ENCODE measurements at places on chromosomes 3 and 15.

DNA sequence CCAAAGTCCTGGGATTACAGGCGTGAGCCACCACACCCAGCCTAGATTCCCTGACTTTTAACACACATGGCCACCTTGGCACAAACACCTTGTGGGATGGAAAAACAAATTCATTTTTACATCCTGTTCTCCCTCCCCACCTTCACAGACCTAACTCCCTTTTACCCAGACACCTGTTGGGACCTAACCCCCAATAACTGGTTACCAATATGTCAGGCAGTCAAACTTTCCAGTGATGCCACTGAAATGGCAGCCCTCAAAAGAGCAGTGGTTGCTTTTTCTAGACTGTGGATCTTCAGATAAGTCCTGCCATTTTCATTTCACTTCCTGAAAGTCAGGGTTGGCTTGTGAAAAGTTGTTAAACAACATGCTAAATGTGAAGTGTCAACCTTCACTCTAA lies 34.9 kb downstream of the SIN3A start:
- DNase-seq = no peak

- DNase-seq = no peak
These were observed 552.9 kb upstream of the SUCLG2 start for GRCh38 chr3:68207327-68207726.

GRCh38 chr15:51848811-51849210 lies 19.4 kb downstream of the TMOD3 start:
- DNase-seq = no peak

DNA sequence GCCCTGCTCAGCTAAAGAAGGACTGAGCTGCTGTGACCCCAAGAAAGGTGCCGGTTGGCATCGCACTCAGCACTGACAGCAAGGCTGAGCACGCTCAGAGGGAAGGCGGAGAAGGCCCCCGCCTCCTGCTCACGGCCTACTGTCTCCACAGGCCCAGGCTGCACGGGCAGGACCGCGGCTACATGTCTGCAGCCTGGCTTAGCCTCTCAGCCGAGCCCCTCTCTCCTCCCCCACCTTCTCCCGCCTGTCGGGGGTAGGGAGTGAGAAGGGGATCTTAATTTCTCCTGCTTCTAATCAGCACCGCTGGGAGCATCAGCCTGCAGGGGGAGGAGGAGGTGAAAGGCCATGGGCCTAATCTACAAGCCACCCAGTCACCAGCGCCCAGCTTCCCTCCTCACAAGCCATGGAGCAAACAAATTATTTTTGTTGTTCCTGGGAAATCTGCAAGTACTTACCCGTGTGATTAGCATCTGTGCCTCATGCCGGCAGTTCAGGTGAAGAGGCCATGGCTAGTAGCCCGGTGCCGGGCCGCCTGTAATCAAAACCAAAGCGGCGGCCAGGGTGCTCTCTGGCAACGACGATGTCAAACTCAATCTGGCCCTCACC lies 68.1 kb downstream of the EPHB3 start:
- no peak for DNase-seq

- DNase-seq = no peak
These were observed 100.0 kb downstream of the OXNAD1 start for GRCh38 chr3:16364963-16365362.

DNA sequence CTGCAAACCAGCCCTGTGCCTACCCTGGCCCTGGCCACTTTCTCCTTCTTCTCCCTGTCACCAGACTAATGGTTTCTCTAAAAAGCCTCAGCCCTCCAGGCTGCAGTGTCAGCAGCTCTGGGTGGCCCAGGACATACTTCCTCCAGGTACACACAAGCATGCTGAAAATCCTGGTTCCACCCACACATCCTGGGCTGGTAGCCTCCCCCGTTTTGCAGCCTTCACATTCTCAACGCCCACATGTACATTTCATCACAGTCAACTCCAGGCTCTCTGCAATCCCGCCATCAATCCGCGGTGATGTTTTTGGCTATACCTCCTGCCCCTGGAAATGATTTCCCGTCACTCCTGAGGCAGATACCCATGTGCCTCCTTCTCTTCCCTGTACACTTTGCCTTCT lies 59.4 kb downstream of the MAGEF1 start:
- no peak for DNase-seq
